ENCODE measurements at places on chromosomes 4 and X. TPM values are rescaled to one million over a fixed set of nuclear protein-coding genes. Genes with fewer than 3 reads are reported as not detected.

The TEX13B gene
- not detected for total RNA-seq

The RNF128 gene
- 0.43 TPM for total RNA-seq

The C4orf50 gene
- 0.02 TPM for total RNA-seq

DNA sequence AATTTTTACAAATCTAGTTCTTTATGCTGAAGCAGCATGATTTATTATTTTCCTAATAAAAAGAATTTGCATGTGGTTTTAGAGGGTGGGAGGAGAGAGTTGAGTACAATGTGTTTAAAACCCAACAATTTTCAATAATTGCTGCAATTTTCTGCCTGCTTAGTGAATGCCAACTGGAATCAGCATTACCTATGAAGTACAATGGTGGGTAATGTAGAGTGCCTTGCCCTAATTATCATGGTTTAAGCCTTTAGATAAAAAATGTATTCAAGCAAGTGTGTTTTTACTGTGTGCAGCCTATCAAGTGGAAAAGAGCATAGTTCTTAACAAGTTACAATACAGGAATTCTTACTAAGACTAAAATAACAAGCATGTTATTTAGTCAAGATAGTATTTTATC, 77.9 kb upstream of the ANKRD50 start:
- peak overlapping the region; percentile 87 for H3K27ac ChIP-seq
- no peak overlapping the region for H3K4me3 ChIP-seq
- peaks cover 13% of the 10 kb centered on the region for H3K36me3 ChIP-seq
- peaks cover 16% of the 10 kb centered on the region for H3K4me1 ChIP-seq

DNA sequence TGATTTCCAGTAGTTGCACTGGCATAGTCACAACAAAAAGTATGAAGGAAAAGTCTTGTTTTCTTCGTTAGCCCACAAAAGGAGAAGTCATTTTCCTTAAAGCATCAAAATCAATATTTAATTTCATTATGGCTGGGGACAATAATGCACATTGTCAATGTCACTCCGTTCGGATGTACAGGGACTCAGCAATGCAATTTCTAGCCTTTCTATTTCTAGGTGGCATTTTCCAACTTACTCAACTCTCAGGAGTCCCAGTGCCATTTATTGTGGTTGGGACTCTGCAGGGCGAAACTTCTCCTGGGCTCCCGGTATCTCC, 99.6 kb downstream of the CEP135 start:
- H3K27ac ChIP-seq, result no peak overlapping the region
- H3K27me3 ChIP-seq, result no peaks in the 10 kb centered on the region
- DNase-seq, result no peak
- H3K4me3 ChIP-seq, result peak overlapping the region; percentile 79
- H3K36me3 ChIP-seq, result no peaks in the 10 kb centered on the region
- H3K4me1 ChIP-seq, result peaks cover 12% of the 10 kb centered on the region

- H3K36me3 ChIP-seq, result no peaks in the 10 kb centered on the region
- no peak for DNase-seq
- no peak overlapping the region for H3K4me3 ChIP-seq
- no peaks in the 10 kb centered on the region for H3K27me3 ChIP-seq
- H3K4me1 ChIP-seq, result peaks cover 7% of the 10 kb centered on the region
Observed at GRCh38 chrX:8988446-8988845, 45.5 kb downstream of the FAM9B start.

- peaks cover 15% of the 10 kb centered on the region for H3K36me3 ChIP-seq
- no peak for DNase-seq
- no peak overlapping the region for H3K4me3 ChIP-seq
- no peak overlapping the region for H3K27ac ChIP-seq
Observed at GRCh38 chrX:41152221-41152620, 67.0 kb downstream of the USP9X start.

DNA sequence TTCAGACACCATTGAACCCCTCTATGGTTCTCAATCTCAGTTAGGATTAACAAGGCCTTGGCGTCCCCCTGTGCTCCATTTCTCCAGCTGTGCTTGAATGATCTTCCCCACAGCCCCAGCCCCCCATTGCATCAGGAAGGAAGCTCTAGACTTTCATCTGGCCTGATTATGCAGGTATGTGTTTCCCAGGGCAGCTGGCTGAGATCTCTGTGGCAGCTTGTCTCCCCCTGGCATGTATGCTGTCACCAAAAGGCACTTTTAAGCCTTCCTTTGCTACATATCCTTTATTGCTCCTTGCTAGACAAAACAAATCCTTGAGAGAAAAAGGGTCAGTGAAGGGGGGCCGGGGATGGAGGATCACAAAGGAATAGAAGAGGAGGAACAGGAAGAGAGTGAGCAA, 1056.0 kb upstream of the SLIT2 start:
- no peak overlapping the region for H3K4me3 ChIP-seq
- H3K36me3 ChIP-seq, result no peaks in the 10 kb centered on the region
- peaks cover 20% of the 10 kb centered on the region for H3K4me1 ChIP-seq

DNA sequence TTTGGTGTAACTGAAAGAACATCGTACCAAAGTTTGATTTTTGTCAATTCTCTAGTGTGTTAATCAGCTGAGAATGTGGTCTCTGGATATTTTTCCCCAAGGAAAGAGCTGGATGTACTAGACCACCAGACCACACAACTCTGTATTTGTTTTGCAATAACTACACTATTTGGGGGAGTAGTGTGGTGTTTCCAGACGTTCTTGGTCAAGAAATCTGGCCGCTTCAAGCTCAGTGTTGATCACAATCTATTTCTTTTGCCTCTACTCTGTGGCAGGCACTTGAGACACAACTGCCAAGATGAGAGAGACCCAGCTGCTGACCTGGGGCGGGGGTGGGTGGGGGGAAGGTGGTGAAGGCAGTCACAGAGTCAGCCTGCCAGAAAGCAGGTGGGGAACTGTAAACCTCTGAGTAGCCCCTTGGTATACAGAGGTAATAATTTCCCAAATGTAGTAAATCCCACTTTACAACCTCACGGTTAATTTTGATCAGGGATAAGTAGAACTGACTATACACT, 30.6 kb downstream of the PTTG2 start:
- peaks cover 7% of the 10 kb centered on the region for H3K36me3 ChIP-seq
- no peak overlapping the region for H3K27ac ChIP-seq
- DNase-seq, result no peak
- no peak overlapping the region for H3K4me3 ChIP-seq
- peaks cover 70% of the 10 kb centered on the region for H3K4me1 ChIP-seq

GRCh38 chrX:30151964-30152363, 63.4 kb upstream of the MAGEB2 start:
- no peaks in the 10 kb centered on the region for H3K4me1 ChIP-seq
- no peak overlapping the region for H3K4me3 ChIP-seq
- no peak overlapping the region for H3K27ac ChIP-seq
- no peaks in the 10 kb centered on the region for H3K36me3 ChIP-seq
- no peaks in the 10 kb centered on the region for H3K27me3 ChIP-seq

GRCh38 chrX:108270280-108270679, 167.9 kb downstream of the COL4A6 start:
- DNase-seq, result no peak
- H3K36me3 ChIP-seq, result peaks cover 4% of the 10 kb centered on the region
- no peak overlapping the region for H3K4me3 ChIP-seq
- peak overlapping the region; percentile 77 for H3K27ac ChIP-seq
- H3K4me1 ChIP-seq, result peaks cover 32% of the 10 kb centered on the region
- no peaks in the 10 kb centered on the region for H3K27me3 ChIP-seq

DNA sequence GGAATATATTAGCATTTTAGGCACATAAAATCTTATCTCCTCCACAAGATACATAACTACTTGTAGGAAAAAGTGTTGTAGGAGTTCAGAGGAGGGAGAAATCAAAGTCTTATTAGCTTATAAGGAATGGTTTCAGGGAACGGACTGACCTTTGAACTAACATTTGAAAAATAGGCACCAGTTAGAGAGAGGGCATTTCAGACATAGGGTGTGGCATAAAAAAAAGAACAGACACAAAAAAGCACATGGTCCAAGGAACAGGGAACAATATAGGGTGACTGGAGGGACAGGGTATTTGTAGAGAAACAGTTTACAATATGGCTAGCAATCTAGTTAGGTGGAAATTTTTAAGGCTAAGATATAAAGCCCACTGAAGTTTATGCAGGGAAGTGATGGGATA, 6.4 kb downstream of the ABCB7 start:
- H3K4me1 ChIP-seq, result peaks cover 4% of the 10 kb centered on the region
- peaks cover 12% of the 10 kb centered on the region for H3K36me3 ChIP-seq
- no peak overlapping the region for H3K4me3 ChIP-seq
- no peak overlapping the region for H3K27ac ChIP-seq

DNA sequence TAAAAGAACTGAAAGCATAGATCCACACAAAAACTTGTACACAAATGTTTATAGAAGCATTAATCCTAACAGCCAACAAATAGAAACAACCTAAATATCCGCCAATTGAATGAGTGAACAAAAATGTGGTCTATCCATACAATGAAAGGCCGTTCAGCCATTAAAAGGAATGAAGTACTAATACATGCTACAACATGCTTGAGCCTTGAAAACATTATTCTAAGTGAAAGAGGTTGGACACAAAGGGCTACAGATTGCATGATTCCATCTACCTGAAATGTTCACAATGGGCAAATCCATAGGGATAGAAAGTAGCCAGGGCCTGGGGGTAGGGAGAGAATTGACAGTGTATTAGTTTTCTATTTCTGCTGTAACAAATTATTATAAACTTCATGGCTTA, 169.2 kb downstream of the SPCS3 start:
- no peak for DNase-seq
- H3K4me3 ChIP-seq, result no peak overlapping the region
- H3K36me3 ChIP-seq, result no peaks in the 10 kb centered on the region
- no peaks in the 10 kb centered on the region for H3K27me3 ChIP-seq

Measured in mesothelial cell of epicardium (in vitro differentiated cells).